ENCODE measurements at places on chromosomes 4 and X.

DNA sequence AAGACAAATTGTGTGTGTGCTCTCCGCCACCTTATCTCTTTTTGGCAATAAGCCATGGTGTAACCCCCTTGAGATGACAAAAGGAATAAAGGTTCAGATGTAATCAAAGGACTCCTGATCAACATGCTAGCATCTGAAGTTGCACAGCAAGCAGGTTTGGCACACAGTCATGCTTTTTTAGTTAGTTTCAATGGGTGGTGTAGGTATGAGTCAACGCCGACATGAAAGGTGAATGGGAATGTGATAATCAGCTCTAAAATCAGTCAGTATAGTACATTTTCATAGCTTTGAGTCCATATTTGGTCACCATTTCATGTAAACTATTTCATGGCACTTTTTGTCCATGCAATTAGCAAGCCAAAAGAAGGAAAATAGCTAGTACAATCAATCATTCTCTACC, 50.4 kb upstream of the ETNPPL start:
- DNase-seq, result no peak

DNA sequence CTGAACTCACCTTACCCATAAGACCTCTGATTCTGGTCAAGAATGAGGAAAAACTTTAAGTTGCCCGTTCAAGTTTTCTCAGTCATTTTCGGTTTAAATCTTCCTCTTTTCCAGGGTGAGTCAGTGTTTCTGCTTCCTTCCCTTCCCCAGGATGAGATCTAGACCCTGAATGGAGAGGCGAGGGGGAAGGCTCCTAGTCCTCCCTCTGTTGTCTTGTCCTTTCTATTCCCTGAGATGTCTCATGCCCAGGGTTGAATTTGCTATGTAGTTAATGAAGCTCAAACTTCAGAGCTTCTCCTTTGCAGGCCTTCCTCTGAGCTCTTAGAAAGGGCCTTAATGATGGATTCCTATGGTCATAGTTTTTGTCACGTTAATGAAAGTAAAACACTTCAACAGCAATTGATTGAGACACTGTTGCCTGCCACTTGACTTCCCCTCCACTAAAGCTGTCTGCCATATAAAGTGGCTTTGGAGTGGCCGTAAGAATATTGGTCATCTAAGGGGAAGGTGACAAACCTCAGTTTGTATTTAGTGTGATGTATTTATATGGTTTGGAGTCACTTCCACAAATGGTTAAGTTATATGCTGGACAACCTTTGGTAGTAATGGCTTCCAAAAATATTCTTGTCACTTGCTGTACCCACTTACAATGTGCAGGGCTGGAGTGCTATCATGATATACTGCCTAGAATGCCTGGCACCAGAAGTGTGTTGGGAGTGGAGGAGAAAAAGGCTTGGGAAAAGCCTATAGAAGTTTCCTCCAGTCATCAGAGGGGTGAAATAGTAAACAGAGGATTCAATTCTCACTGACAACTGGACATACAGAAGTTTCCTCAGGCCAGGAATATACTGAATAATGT, 24.3 kb upstream of the GPRIN3 start:
- DNase-seq, result no peak

- DNase-seq, result no peak
Measured at GRCh38 chr4:110629780-110630687, 7.2 kb upstream of the PITX2 start.

DNA sequence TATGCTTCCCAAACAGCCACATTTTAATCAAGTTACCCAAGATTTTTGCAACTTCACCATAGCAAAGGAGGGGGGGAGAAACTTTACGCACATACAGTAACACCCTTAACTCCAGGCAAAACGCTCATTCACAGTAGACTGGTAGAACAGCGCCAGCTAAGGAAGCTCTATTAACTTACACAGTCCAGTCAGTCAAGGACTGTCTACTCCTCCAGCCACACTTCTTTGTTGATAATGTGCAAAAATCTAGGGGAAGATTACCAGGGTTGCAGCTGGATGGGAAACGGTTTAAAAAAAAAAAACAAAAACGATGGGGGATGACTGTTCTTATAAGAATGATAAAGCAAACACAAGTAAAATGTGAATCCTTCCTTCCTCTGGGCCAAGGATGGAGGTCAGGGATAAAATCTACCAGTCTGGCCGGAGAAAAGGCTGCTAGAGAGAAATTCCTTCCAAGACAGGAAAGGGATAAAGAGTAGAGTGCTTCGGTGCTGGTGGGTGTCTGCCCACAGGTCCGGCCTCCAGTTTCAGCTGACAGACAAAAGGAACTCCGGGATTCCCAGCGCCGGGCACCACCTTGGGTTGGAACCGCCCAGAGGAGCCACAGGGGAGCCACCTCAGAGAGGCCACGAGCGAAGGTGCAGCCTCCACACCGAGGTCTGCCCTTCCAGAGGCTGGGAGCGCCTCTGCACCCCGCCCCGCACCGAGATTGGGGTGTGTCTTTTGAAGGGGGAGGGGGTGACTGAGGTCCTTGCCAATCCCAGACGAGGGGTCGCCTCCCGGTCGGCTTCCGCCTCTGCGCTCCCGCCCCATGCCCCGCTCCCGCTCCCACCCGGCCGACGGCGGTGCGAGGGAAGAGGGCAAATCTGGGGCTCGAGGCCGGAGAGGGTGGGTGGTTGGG, 811 bp downstream of the ANKRD50 start:
- DNase-seq, result no peak

DNA sequence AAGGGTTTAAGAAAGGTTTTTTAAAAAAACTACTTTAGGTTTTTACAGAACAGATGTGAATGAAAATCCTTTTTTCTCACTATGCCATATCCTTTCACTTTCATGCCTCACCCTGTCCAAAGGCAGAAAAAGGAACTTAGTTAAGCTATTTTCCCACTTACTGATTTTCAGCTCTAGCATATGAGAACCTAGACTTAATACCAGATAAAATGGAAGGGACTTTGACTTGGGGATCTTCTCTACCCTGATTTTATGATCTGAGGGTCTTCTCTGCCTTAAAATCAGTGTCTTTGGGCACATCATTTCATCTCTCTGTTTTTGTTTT, 42.4 kb downstream of the FNIP2 start:
- no peak for DNase-seq

GRCh38 chr4:116180157-116180601, 905.2 kb downstream of the TRAM1L1 start:
- DNase-seq, result no peak

GRCh38 chrX:150513544-150513943, 54.9 kb upstream of the MTM1 start:
- no peak for DNase-seq

- DNase-seq, result no peak
Measured at GRCh38 chrX:131305926-131306325, 16.8 kb upstream of the IGSF1 start.

- no peak for DNase-seq
Measured at GRCh38 chr4:96154676-96155075, 314.8 kb downstream of the PDHA2 start.

DNA sequence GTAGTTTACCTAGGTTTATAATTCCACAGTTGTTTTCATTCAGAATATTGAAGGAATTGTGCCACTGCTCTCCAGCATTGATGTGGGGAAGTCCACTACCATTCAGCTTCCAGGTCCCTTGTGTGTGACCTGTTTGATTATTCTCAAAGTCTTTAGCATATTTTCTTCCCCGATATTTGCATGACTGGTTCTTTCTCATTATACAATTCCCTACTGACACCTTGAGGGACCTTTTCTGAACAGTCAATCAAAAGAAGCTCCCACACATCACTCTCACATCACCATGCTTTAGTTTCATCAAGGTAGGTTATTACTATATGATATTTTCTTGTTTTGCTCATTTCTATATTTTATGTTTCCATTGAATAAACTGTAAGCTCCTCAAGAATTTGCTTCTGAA, 44.1 kb downstream of the SLC39A8 start:
- no peak for DNase-seq

- no peak for DNase-seq
Measured at GRCh38 chr4:110704748-110705439, 82.0 kb upstream of the PITX2 start.

GRCh38 chr4:107760281-107760947, 40.4 kb upstream of the PAPSS1 start:
- no peak for DNase-seq

DNA sequence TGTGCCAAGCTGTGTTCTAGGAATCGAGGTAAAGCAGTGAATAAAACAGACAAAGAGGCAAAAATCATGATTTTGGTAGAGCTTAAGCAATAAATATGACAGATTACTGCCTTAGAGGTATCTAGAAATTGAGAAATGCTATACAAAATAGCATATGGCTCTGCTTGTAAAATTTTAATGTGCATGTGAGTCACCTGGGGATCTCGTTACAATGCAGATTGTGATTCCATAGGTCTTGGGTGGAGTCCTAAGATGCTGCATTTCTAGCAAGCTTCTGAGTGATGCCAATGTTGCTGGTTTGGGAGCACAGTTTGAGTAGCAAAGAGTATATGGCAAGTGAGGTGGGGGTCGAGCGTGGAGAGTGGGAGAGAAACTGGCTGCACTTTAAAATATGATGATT, 697.3 kb upstream of the MAGEB2 start:
- DNase-seq, result no peak

- DNase-seq, result no peak
Measured at GRCh38 chr4:88803600-88804096, 106.0 kb upstream of the NAP1L5 start.

GRCh38 chrX:16124201-16124600, 836 bp downstream of the GRPR start:
- DNase-seq, result no peak

DNA sequence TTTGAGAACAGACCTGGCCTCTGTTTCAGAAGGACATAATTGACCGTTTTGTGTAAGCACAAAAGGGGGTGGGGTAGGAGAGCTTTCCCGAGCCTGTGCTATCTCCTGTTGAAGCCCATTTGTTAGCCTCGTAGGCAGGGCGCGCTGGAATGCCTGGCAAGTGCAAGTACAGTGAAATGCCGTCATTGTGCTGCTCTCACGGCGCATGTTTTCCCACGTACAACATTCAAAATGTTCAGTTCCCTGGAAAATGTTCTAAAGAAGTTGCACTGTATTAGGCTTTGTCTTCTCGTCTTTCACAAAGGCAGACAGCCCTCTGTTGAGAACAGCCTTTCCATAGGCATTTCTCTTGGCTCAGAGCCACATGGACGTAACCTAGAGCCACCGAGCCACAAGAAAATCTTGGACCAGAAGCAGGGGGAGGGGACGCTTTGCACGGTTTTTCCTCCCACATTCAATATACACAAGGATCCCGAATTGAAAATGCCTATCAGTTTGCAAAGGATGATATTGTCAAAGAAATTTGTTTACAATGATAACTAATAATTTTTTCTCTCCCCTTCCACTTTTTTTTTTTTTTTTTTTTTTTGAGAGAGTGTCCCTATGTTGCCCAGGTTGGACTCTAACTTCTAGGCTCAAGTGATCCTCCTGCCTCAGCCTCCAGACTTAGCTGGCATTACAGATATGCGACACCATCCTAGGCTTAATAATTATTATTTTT, 54.6 kb upstream of the RAPGEF2 start:
- DNase-seq, result no peak

All from CD4-positive, alpha-beta T cell treated with Interleukin-2 at 100 ng/mL for 4 hours (primary cell).